ENCODE measurements at places on chromosomes 6 and 20.

- no peak for DNase-seq
Measured at GRCh38 chr6:31186052-31186734, 15.7 kb upstream of the POU5F1 start.

- peak; percentile 54 for DNase-seq
Measured at GRCh38 chr20:10671221-10671918, 2.4 kb downstream of the JAG1 start.

DNA sequence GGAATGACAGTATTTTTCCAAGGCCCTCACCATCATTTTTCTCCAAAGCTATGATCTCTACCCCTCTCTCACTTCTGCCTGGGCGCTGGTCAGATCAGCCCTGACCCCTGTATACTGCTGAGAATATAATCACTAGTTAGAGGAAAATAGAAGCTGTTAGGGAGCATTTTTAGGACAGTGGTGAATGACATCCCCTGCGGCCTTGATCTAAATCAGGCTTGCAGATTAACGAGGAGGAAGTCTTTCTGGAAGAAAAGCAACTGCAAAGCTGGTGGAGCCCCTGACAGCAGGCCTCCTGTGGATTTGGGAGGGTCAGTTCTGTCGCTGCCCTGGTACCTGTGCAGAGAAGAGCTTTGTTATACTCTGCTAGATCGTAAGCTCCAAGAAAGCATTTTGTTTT lies 107.9 kb downstream of the RPP40 start:
- DNase-seq, result no peak

DNA sequence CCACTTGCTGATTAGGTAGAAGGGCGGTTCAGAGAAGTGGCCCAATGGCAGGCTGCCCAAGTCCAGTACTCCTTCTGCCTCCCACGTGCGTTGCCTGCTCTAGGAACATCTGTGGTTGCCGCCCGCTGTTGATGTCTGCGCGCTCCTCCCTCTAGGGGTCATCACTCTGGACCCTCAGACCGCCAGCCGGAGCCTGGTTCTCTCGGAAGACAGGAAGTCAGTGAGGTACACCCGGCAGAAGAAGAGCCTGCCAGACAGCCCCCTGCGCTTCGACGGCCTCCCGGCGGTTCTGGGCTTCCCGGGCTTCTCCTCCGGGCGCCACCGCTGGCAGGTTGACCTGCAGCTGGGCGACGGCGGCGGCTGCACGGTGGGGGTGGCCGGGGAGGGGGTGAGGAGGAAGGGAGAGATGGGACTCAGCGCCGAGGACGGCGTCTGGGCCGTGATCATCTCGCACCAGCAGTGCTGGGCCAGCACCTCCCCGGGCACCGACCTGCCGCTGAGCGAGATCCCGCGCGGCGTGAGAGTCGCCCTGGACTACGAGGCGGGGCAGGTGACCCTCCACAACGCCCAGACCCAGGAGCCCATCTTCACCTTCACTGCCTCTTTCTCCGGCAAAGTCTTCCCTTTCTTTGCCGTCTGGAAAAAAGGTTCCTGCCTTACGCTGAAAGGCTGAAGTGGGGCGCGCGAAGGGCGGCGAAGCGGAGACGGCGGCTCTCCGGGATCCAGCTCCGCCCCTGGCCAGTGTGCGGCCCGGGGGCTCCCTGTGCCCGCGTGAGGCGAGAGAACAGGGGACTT lies 8.5 kb downstream of the TRIM15 start:
- DNase-seq, result no peak

DNA sequence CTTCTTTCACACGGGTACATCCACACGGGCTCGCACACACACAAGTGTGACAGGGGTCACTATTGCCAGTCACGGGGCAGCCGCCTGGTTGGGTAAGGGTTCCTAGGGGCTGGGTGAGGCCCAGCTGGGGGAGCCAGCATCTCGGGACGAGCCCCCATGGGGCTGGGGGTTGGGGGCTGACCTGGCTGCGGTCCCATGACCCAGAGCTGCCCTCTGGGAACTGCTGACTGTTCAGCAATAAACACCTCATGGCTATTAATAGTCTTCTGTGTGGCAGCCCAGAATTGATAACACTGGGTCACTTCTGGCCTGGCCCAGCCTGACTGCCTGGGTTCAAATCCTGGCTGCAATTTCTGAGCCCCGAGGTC lies 23.8 kb downstream of the VEGFA start:
- no peak for DNase-seq

GRCh38 chr20:33165416-33166055 lies 2.4 kb upstream of the BPIFA2 start:
- peak; percentile 33 for DNase-seq

GRCh38 chr6:73393278-73393677 lies 1.4 kb upstream of the DDX43 start:
- DNase-seq, result no peak

- DNase-seq, result peak; percentile 45
Measured at GRCh38 chr20:49275216-49275615, 2.6 kb downstream of the ZNFX1 start.

GRCh38 chr20:37297066-37297736 lies 7.7 kb downstream of the MANBAL start:
- DNase-seq, result no peak

DNA sequence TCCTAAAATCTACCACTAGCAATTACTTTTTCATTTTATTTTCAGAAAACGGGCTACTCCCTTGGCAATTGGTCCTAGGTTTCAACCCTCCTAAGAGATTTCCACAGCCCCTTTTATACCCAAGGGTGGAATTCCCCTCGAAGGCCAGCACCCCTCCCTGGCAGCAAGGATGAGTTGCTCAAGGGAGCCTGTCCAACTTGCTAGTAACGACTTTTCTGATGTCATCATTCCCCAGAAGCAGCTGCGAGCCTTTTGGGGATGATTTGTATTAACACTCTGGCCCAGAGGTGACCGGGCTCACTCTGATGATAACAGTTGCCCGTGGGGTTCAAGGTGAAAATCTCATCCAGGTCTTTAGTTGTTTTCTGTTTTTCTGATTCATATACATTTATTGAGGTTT lies 30.7 kb upstream of the NAA20 start:
- DNase-seq, result no peak

GRCh38 chr20:18719426-18719825 lies 94.2 kb upstream of the SCP2D1 start:
- DNase-seq, result no peak

GRCh38 chr6:152206072-152206818 lies 398.8 kb downstream of the ESR1 start:
- DNase-seq, result peak; percentile 70

DNA sequence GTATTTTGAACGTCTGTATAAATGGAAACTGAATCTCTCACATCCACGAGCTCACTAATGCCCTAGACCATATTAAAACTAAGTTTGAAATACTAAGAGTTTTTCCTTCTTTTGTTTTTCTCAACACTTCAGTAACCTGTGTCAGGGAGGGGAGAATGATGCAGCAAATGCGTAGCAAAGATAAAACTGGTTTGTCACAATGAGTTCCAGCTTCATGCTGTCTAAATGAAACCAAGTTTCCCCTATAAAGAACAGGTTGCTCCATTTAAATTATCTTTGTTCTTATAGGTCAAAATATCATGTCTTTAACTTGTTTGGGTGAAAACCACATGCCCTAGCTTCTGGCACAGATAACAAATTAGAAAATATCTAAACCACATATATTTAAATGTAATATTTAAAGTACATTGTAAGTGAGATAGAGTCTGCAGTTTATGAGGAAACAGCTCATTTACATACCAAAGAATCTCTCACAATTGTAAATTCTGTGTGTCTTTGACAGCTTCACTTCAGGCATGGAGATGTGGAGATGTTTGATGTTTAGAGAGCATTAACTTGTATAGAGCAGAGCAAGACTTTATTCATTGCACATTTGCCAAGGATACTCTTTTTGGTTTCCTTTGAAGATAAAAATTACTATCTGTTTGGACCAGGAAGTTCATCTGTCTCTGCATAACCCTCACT lies 7.3 kb downstream of the TRDN start:
- no peak for DNase-seq

Measured in activated CD8-positive, alpha-beta memory T cell treated with anti-CD3 and anti-CD28 coated beads, Interleukin-2, amount 50 U/mL, for 48 hours (primary cell).